ENCODE measurements at places on chromosomes 7 and 10. TPM values are rescaled to one million over a fixed set of nuclear protein-coding genes. Genes with fewer than 3 reads are reported as not detected.

- no peak for DNase-seq
Measured at GRCh38 chr10:25038325-25038724, 21.9 kb downstream of the THNSL1 start.

- no peak for DNase-seq
Measured at GRCh38 chr7:92228742-92229141, 17.0 kb downstream of the KRIT1 start.

GRCh38 chr7:140604760-140605159 lies 35.9 kb downstream of the DENND2A start:
- no peak for DNase-seq

Gene LIPM
- not detected for polyA plus RNA-seq

Gene GRID1
- 0.37 TPM for polyA plus RNA-seq

Gene RAPGEF5
- 3.9 TPM for polyA plus RNA-seq

Measured in kidney (tissue), 22 donors.